ENCODE measurements at places on chromosomes 3 and 15.

- DNase-seq: no peak
These were observed 148.1 kb downstream of the WDR72 start for GRCh38 chr15:53611145-53611920.

DNA sequence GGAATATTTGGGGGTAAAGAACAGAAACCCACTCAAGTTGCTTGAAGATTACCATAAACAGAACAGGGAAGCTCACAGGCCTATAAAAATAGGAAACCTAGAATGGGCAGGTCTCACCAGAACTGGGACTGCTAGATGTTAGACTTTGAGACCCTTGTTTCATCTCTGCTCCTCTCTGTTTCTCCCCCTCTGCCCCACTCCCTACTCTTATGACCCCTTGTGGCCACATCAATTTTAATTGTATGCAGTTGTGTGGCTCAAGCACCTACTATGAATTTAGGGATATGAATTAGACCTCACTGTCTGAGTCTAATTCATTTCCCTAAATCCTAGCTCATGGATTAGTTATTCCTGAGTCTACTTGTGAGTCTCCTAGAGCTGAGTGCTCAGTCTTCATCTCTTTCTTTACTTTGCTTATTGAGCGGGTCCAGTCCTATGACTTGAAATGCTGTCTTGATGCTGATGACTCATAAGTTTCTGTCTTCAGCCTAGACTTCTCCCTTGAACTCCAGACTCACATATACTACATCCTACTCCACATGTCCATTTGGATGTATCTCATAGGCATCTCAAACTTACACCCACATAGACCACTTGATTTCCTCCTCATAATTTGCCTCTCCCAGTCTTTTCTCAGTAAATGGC is 78.7 kb downstream of the ITPR1 start:
- peak; percentile 18 for DNase-seq

DNA sequence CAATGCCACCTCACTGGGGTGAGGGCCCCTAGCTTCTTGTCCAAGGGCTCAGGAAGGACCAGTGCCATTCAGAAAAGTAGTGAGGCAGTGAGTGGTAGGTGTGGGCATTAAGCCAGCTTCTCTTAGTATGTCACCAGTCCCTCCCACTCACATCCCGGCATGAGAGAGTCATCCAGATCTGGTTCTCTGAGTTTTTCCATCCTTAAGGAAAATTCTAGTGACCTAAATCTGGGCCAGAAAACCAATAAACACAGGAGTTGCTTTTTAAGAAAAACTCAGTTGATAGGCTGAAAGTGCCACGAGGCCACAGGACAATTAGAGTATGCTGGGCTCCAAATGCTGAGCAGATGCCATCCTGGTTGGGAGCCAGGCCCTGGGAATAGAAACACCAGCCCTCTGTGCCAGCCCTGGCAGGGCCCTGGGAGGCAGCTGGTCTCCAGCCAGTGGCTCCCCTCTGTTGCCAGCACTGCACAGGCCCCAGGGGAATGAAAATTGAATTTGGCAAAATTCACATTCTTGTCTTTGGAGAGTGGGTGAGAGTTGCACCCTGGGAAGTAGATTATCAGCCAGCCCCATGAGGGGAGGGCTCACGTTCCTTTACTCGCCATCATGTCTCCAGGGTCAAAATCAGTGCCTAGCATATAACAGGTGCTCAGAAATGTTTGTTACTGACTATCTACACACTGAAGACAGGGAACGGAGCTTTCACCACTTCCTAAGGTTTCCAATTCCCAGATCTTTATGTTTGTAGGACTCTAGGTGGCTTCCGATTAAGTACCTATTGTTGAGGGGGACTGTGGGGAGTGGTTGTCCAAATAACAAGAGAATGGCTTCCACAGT is 52.8 kb downstream of the FAM43A start:
- DNase-seq: no peak

- DNase-seq: no peak
These were observed 102.1 kb upstream of the FHIT start for GRCh38 chr3:61353382-61353781.
